ENCODE measurements at places on chromosomes 1 and 21. TPM values are rescaled to one million over a fixed set of nuclear protein-coding genes. Genes with fewer than 3 reads are reported as not detected.

RASSF5 gene
- 1.8 TPM for total RNA-seq

LHX8 gene
- total RNA-seq, result 1.5 TPM

GBP7 gene
- total RNA-seq, result not detected

AKR7A3 gene
- 0.65 TPM for total RNA-seq

- H3K4me1 ChIP-seq, result no peaks in the 10 kb centered on the region
- H3K4me3 ChIP-seq, result no peak overlapping the region
- no peaks in the 10 kb centered on the region for H3K27me3 ChIP-seq
- no peak overlapping the region for H3K27ac ChIP-seq
- H3K36me3 ChIP-seq, result no peaks in the 10 kb centered on the region
These were observed 85.6 kb upstream of the HIVEP3 start for GRCh38 chr1:42004322-42004721.

GRCh38 chr1:240941701-240942370, 329.9 kb upstream of the GREM2 start:
- H3K27me3 ChIP-seq, result no peaks in the 10 kb centered on the region
- no peaks in the 10 kb centered on the region for H3K36me3 ChIP-seq
- H3K4me1 ChIP-seq, result no peaks in the 10 kb centered on the region
- no peak overlapping the region for H3K4me3 ChIP-seq
- DNase-seq, result no peak

DNA sequence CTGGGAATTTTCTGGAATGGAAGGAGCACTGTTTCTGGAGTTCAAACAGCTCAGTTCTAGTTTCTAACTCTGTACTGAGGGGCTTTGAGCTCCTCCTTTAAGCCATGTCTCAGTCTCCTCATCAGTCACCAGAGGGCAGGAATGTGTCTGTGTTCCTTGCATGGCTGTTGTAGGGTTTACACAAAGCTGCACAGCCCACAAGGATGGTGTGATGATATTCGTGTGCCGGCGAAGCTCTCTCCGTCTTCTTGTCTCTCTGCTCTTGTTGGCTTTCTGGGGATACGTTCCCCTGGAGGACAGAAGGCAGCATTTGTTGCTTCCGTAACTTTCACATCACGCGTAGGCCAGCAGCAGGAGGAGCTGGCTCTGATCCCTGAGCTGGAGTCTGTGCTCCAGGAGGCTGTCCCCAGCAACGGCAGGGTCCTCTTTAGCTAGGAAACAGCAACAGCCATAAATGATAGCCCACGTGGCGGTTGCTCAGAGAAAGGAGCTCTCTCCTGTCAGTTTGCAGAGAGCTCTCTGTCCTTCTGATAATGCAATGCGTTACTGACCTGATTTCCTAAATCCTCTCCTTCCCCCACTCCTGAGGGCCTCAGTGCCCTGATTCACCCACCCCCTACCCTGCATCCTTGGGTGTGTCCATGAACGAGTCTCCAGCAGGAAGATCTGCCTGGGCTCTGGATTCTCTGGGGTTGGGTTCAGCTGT, 189.2 kb upstream of the VAMP3 start:
- H3K36me3 ChIP-seq, result no peaks in the 10 kb centered on the region
- no peak overlapping the region for H3K27ac ChIP-seq
- H3K27me3 ChIP-seq, result no peaks in the 10 kb centered on the region

DNA sequence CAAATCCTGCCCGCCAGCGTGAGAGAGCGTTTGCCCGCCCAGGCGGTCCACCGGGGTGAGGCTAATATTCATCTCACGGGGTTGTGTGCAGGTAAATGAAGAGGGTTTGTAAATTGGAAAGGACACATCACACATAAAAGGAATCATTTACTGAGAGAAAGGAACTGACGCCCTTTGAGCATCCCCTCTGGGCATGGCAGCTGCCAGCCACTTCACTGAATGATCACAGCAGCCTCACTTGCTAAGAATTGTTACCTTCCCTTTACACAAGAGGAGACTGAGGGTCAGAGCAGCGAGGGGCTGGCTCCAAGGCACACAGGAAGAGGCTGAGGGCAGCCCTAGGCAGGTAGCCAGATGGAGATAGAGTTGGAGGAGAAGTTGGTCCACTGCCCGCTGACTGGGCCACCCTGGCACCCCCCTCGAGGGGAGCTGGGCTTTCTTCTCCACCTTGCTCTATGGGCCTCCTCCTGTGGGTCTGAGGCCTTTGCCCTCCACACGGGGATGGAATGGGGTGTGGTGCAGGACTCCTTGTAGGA, 96.0 kb downstream of the FOXD2 start:
- H3K4me1 ChIP-seq, result peaks cover 3% of the 10 kb centered on the region
- H3K4me3 ChIP-seq, result peak overlapping the region; percentile 7
- no peak overlapping the region for H3K27ac ChIP-seq
- peaks cover 7% of the 10 kb centered on the region for H3K27me3 ChIP-seq
- H3K36me3 ChIP-seq, result no peaks in the 10 kb centered on the region

- no peak for DNase-seq
- H3K4me3 ChIP-seq, result no peak overlapping the region
These were observed 124.8 kb upstream of the SYT6 start for GRCh38 chr1:114278430-114278829.

DNA sequence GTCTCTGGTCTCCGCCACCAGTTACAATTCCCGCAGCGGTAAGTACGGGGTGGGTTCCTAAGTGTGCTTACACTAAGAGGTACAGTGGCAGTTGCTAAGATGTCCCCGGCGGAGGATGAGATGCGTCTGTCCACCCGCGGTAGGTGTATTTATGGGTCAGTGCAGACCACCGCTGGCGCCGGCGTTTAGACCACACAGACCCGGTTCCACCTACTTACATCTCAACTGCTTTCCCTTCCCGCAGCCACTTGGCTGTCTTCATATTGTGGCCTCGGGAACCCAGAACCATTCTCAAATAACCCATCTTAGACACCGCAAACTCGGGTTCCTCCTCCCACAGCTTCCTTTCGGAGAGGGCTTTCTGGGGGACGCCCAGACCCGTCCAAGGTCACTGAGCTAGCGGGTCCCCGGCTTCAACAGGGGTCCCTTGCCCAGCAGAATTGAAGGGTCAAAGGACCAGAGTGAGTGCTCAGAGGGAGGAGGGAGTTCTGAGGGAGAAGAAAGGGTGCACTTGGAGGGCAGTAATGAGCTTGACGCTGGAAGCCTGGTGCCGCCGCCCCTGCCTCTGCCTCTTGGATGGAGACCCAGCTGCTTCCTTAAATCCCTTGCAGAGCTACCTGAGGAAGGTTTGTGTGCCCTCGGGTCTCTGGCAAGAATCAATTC, 8.6 kb downstream of the NR5A2 start:
- H3K27me3 ChIP-seq, result peaks cover 83% of the 10 kb centered on the region
- DNase-seq, result no peak
- H3K36me3 ChIP-seq, result no peaks in the 10 kb centered on the region
- peak overlapping the region; percentile 63 for H3K4me3 ChIP-seq
